Left kidney (tissue), 8 donors: ENCODE measurements at places on chromosomes 4 and X.

DNA sequence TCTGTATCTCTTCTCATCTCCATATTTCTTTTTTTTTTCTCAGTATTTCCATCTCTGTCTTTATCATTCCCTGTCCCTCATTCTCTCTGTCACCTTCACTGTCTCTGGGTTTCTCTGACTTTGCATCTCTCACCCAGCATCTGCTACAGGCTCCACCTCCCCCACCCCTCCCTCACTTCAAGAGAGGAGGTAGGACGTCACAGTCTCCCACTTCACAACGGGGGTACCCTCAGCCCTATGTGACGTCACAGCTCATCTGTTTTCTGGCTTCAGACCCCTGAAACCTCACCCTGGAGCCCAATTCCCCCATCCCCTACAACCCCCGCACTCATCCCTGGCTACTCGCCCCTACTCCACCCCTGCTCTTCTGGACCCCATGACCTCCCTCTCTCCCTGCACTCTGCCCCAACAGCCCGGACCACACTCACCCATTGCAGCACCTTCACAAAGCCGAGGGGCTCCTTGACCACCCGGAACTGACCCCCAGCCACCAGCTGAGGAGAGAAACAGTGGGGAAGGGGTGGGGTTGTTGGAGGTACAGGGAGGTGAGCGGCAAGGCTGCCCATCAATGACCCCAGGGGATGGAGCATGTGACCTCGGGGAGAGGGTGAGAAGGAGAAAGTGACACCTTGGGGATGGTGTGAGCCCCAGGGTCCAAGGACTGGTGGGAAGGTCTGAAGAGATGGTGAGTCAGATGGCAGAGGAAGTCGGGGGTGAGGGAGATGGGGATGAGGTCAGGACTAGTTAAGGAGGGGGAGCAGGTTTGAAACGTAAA, 1.3 kb downstream of the SYP start:
- DNase-seq = no peak

DNA sequence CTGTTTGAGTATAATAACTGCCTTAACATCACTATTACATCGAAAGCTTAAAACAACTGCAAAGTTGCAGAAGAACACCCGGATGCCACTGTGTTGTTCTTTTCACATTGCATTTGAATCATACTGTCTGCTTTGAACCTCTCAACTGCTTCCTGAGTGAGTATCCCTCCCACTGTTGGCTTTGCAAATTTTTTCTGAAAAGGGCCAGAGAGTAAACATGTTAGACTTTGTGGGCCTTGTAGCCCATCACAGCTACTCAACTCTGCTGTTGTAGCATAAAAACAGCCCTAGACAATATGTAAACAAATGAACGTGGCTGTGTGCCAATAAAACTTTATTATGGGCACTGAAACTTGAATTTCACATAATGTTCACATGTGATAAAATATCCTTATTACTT, 76.1 kb downstream of the NSG1 start:
- no peak for DNase-seq

DNA sequence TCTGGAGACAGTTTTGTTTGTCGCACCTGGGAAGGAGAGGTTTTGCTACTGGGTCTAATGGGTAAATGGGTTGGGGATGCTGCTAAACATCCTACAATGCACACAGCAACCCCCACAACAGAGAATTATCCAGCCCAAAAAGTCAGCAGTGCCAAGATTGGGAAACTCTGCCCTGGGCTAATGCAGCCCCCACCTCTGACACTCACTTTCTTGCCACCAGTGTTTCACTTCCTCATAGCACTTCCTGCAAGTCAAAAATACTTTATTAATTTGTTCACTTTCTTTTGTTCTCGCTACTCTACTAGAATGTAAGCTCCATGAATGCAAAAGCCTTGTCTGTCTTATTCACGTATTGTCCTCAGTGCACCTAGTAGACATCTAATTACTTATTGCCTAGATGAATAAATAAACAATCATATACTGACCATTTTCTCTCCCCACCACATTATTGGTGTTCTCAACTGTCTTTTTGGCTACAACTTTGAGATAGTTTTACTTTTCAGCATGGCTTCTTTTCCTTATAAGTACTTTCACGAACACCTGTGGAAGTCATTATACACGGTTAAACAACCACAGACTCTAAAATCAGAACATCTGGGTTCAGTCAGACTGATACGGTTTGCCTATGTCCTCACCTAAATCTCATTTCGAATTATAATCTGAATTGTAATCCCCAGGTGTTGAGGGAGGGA, 82.0 kb upstream of the PITX2 start:
- no peak for DNase-seq

DNA sequence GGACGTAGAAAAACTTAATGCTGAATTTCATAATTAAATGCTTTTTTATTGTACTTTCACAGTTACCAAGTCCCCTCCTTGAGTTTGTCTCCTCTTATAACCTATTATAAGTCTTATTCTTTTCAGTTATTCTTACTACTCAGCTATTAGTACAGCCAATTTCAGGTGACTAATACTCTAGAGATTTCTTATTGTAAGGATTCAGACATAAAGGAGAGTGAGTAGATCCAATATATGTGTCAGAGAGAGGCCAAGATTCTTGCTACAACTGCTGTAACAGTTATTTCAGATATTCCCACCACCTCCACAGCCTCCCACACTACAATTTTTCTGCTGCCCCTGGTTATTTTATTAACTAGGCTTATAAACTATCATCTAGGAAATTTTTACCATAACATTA, 274.5 kb downstream of the GPAT3 start:
- DNase-seq = no peak

- DNase-seq = no peak
Observed at GRCh38 chr4:138555584-138555983, 313.4 kb upstream of the SLC7A11 start.

DNA sequence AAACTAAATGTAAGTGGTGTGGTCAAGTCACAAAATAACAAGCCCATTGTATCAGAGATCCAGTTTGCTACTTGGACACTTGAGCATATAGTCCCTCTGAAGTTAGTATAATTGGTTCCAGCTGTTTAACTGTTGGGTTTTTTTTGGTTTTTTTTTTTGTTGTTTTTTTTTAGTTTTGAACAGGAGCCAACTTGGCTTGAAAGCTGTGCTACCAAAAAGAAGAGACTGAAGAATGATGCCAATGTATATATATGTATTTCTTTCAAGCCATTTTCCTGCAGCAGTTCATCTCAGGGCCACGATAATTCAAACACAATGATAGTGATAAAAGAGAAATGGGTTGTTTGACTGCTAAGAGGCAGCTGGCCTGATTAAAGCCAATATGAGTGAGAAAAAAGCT, 138.3 kb downstream of the PCDH18 start:
- DNase-seq = no peak

DNA sequence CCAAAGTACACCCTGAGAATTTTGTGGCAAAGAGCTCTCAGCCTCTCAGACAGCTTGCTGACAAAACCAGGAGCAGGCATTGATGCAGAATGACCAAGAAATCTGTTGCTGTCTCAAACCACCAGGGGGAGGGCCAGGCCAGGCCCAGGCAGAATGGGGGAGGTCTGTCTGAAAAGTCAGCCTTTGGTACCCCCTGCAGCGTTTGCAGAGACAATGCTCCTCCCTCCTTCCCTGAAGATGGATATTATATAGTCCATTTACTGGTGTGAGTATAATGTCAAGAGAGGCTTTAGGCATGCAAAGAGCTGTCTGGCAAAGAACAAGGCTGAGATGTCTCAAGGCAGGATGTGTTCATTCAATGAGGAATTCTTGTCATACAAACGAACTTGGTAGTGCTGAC, 52.9 kb upstream of the TRPC5OS start:
- no peak for DNase-seq

DNA sequence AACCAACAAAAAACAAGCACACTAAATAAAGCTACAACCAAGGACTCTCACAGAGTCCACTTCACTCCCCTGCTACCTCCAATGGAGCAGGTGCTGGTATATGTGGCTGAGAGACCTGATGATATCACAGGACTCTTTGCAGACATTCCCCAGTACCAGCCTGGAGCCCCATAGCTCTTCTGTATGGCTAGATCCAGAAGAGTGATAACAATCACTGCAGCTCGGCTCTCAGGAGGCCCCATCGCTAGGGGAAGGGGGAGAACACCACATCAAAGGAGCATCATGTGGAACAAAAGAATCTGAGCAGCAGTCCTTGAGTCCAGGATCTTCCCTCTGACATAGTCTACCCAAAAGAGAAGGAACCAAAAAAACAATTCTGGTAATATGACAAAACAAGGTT, 237.1 kb upstream of the TLL1 start:
- no peak for DNase-seq

GRCh38 chr4:90137555-90137954, 10.4 kb downstream of the CCSER1 start:
- DNase-seq = no peak

- DNase-seq = no peak
Observed at GRCh38 chr4:23902222-23902804, 12.5 kb upstream of the PPARGC1A start.

GRCh38 chr4:94416335-94416734, 35.4 kb upstream of the PDLIM5 start:
- DNase-seq = no peak

DNA sequence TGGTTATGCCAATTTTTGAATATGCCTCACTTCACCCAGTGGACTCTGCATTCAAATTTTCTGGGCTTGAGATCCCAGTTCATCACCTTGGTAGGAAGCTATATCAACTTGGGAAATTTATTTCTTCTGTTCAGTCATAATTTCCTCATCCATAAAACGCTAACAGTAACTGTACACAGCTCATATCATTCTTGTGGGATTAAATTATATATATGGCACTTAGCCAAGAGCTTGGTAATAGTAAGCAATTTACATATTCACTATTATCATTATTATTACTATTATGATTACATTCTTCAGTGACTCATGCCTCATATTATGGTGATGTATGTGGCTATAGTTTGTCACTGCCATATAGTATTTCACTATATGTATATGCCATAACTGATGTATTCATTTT, 177.6 kb downstream of the CPE start:
- DNase-seq = no peak

GRCh38 chr4:129153700-129154099, 57.7 kb downstream of the C4orf33 start:
- DNase-seq = no peak

DNA sequence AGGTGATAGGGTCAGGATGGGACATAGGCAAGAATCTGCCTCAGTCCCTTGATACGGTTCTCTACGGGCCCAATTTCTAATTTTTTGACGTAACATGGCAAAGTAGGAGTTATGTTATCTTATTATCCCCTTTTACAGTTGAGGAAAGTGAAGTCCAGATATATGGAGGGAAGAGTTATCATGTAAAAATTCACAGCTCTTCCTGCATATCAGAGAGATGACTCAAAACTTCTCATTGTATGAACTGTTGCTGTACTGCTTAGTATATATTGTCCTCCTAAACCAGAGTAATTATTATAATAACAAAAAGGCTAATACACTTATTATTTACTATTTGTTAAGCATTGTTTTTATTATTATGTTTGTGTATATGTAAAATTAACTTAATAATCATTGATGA, 260.5 kb upstream of the IGFBP7 start:
- no peak for DNase-seq

DNA sequence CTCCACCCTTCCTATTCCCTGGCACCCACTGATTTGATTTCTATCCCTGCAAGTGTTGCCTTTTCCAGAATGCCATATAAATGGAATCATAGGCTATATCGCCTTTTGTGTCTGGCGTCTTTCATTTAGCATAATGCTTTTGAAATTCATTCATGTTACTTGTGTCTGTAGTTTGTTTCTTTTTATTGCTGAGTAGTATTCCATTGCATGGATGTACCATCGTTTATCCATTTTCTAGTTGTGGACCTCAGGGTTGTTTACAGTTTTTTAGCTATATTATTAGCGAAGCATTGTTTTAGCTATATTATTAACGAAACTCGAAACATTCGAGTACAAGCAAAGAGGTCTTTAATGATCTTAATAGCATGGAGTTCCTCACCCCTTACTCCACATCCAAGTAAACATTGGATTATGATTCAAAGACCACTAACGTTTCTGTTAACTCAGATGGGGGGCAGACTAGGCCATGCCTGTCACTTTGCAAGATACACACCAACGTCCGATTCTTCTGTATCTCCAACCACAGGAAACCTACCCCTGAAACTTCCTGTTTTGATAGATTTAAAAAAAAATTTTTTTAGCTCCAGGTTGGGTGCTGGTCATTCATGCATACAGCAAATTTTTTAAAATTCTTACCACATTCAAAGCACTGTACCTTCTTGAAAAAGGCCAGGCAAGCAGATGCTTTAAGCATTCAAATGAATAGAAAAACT, 1.1 kb downstream of the DCK start:
- DNase-seq = no peak

DNA sequence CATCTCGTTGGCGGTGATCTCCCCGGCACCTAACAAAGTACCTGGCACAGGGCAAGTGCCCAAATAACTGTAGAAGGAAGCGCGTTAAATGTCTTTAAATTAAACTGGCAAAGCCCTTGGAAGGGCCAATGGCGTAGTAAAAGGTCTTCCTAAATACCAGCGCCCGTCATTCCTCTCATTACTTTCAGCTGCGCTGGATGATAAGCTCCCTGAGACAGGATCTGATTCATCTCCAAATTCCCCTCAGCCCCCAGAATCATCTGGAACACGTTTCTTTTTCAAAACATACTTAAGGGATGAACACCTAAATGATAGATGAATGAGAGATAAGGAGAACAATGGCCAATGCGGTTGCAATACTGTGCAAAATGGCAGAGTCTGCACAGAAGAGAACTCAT, 95.1 kb downstream of the AFAP1 start:
- no peak for DNase-seq

DNA sequence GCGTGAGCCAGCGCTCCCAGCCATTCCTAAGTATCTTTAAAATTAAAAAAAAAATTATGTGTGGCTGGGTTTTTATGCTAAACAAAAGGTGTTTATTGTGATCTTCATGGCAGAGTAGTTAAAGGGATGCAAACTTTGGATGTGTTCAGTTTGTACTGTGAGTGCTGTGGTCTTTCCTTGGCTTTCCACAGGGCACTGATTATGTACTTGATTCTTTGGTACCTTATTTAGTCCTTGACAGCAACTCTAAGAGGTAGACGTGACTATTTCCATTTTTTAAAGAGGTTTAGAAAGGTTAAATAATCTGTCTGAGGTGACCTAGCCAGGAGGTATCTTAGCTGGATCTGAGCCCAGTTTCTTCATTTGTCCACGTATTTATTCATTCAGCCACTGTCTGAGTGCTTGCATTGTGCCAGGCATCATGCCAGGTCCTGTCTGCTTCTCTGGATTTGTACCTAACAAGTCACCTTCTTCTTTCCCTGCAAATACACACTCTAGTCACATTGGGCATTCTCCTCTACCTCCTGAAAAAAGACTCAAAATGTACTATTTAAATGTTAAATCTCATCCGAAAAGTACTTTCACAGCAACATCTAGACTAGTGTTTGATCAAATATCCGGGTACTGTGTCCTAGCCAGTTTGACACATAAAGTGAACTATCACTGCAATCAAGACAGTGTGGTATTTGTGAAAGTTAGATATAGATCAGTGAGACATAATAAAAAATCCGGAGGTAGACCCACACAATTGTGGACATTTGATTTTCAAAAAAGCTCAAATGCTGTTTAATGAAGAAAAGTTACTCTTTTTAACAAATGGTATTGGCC, 31.5 kb downstream of the WWC2 start:
- DNase-seq = no peak
